NCI-H2081 treated with DMSO at 0.1 percent for 48 hours (cell line): ENCODE measurements at places on chromosomes 13 and 19.

GRCh38 chr19:42386974-42387707 lies 3.0 kb downstream of the CNFN start:
- DNase-seq = no peak

DNA sequence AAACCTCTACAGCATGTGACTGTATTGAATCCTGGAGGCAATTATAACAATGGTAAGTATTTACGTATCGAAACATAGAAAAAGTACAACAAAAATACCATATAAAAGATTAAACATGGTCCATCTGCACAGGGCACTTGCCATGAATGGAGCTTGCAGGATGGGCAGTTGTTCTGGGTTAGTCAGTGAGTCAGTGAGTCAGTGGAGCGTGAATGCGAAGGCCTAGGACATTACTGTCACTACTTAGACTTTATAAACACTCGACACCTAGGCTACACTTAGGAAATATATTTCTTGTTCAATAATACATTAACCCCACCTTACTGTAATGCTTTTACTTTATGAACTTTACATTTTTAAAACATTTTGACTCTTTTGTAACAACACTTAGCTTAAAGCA lies 35.6 kb upstream of the TMTC4 start:
- DNase-seq = no peak

DNA sequence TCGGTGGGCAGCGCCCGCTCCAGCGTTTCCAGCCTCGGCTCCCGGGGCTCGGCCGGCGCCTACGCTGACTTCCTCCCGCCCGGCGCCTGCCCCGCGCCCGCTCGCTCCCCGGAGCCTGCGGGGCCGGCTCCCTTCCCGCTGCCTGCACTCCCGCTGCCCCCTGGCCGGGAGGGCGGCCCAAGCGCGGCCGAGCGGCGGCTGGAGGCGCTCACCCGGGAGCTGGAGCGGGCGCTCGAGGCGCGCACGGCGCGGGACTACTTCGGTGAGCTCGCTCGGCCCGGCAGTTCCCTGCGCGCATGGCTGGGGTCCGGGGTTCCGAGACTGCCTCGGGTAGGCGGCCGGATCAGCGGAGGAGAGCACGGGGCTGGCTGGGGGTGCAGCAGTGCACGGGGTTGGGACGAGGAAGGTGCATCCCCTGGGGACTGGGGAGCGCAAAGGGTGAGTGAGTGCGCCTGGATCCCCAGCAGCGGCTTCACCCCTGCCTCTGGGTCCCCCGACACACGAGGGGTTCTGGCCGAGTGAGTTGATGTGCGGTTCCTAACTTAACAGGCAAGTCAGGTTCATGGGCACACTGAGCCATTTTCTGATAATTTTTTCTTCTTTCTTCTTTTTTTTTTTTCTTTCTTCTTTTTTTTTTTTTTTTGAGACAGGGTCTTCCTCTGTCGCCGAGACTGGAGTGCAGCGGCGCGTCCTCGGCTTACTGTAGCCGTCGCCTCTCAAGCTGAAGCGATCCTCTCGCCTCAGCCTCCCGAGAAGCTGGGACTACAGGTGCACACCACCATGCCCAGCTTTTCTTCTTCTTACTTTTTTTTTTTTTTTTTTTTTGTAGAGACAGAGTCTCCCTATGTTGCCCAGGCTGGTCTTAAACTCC lies 1.1 kb downstream of the WTIP start:
- DNase-seq = no peak

GRCh38 chr13:25371875-25372283 lies at the start of gene ATP8A2:
Gene ATP8A2, plus strand, starts transcription at chr13:25371974. Its CDS starts 239 bp downstream, at chr13:25372213.
- DNase-seq = no peak

GRCh38 chr19:41351339-41352245 lies 2.1 kb downstream of the TGFB1 start:
- DNase-seq = no peak

- no peak for DNase-seq
Measured at GRCh38 chr13:40148101-40148500, 492.6 kb downstream of the COG6 start.

- DNase-seq = no peak
Measured at GRCh38 chr19:14437578-14438140, 4.6 kb downstream of the PKN1 start.

GRCh38 chr13:29579094-29579493 lies 16.4 kb downstream of the SLC7A1 start:
- DNase-seq = no peak

- no peak for DNase-seq
Measured at GRCh38 chr13:29991343-29991742, 140.9 kb upstream of the UBL3 start.
